ENCODE measurements at places on chromosomes 5 and 9. TPM values are rescaled to one million over a fixed set of nuclear protein-coding genes. Genes with fewer than 3 reads are reported as not detected.

- no peak for DNase-seq
Observed at GRCh38 chr9:90538566-90538965, 104.1 kb downstream of the DIRAS2 start.

DNA sequence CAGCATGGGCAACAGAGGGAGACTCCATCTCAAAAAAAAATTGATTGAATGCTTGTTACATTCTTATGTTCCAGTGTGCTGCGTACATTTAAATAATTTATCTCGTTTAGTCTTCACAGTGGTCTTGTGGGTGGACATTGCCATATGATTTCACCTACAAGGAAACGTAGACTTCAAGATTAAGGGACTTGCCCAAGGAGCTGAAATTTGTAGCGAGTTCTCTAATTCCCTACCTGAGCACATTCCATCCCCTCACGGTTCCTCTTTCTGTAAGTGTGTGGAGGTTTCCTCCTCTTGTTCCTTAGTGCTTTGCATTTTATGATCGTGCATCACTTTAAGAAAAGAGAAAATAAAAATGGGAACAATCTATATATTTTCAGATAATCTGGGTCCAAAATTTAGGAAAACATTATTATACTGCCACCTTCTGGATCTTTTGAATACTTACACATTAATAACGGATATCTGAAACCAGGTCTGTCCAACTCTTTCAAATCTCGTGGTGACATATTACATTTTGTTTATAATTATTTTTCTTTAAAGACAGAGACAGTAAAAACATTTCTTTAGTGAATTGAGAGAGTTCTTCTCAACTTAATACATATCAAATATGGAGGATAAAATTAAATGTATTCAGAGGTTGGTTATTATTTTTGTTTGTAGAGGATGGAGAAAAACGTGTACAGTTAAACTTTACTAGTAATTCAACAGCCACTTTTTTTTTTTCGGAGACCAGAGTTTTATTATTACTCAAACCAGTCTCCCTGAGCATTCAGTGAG lies 29.9 kb upstream of the C7 start:
- DNase-seq = no peak

GRCh38 chr5:131148835-131149234 lies 16.2 kb downstream of the HINT1 start:
- no peak for DNase-seq

DNA sequence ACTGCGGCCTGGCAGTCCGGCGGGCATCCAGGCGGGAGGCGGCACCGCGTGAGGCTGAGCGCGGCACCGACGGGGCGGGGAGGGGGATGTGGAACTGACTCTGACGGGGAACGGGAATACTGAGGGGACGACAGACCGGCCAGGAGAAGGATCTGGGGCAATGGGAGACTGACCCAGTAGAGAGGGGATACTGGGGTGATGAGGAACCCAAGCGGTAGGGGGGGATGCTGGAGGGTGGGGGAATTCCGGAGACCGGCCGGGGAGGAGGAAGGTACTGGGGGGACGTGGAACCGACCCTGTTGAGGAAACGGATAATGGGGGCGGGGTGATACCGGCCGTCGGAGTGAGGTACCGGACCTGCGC lies 423 bp downstream of the IPPK start:
- peak; percentile 79 for DNase-seq

DNA sequence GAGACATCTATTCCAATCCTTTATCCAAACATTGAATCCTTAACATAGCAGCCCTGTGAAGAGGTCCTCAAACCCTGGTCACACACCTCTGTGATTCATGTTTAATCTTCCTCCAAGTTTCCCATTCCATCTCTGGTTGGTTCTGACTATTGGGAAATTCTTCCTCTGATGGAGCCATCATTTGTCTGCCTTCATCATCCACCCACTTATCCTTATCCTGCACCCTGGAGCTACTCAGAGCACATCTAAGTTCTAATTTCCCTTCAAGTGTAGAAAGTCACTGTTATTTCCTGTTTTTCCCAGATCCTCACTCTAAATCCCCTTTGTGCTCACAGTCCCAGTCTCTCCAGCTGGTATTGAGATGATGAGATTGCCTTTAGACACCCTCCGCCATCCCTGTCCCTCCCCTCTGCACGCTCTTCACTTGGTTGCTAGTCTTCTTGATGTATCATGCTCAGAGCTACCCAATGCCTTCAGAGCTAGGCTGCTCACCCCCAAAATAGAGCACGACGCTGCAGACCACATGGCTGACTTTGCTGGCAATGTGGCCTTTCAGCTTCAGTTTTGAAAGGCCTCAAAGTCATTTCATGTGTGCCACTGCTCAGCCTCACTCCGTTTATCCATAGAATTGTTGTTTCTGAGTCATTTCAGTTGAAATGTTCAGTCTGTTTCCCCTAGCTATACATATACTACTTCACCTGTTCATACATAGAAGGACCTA lies 154.3 kb downstream of the PALM2AKAP2 start:
- DNase-seq = no peak

Gene FAXDC2
- 9.6 TPM for total RNA-seq

Gene GIN1
- 5.0 TPM for total RNA-seq
